ENCODE measurements at places on chromosomes 7 and 10.

GRCh38 chr10:77104459-77104980, 533.1 kb downstream of the KCNMA1 start:
- DNase-seq = no peak

DNA sequence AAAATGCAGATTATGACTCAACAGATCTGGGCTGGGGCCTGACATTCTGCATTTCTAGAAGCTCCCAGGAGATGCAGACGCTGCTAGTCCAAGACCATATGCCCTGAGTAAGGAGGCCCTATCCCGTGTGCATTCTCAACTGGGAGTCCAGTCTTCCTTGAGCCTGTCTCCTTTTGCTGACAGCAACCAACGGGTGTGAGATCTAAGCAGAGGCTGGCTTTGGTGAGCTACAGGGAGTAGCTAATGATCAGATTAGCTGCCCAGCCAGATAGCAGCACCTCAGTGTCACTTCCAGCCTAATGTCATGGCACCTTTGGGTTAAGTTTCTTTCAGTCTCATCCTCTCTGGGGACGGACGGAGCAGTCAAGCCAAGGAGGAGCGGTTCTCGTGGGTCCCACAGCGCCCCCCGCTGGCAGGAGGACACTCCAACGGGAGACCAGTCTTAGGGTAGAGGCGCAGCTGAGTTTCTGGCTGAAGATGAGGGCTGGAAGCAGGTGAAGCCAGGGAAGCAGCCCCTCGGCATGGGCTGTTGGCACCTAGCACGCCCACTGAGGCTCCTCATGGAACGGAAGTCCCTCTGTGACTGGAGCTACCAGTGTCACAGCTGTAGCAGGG, 154.0 kb downstream of the CCDC3 start:
- peak; percentile 35 for DNase-seq

- DNase-seq = no peak
Observed at GRCh38 chr7:133386205-133386604, 133.3 kb downstream of the EXOC4 start.

DNA sequence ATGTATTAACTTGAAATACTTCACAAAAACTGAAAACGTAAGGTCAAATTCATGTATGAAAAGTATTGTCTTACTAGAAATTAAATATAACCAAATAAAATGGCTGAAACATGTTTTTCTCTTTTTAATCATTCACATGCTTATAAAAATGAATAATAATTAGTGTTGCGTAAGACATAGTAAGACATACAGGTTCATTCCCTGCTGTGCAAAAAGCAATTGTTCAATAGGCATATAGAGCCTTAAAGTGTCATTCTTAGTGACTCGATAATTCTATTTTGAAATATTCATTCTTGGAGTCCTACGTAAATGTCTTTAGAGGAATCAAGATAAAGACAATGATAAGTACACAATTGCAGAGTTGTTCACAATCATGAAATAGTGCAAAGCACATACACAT, 337.1 kb downstream of the SUGCT start:
- DNase-seq = no peak
